ENCODE measurements at places on chromosomes 12 and 14.

- DNase-seq: no peak
Observed at GRCh38 chr12:18468246-18469075, 207.1 kb downstream of the PIK3C2G start.

DNA sequence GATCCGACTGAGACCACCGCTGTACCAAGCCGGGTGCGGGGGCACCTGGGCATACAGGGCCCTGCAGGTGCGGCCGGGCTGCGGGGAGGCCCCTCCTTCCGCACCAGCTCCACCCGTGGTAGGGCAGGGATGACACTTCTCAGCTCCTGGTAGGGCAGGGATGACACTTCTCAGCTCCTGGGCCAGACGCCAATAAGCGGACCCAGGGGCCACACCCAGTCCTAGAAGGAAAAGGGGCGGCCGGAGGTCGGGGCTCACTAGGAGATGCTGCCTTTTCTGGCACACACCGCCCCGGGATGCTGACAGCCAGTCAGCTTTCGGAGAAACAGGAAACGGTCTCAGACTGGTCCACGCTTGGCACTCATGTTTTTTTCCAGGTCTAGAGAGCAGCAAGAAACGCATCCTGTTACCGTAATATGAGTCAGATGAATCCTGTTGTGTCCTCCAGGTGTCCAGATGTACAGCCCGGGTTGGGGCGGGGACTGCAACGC is 34.8 kb downstream of the NFKBIA start:
- DNase-seq: no peak

GRCh38 chr14:61178226-61179060 is 102.7 kb downstream of the TMEM30B start:
- no peak for DNase-seq

DNA sequence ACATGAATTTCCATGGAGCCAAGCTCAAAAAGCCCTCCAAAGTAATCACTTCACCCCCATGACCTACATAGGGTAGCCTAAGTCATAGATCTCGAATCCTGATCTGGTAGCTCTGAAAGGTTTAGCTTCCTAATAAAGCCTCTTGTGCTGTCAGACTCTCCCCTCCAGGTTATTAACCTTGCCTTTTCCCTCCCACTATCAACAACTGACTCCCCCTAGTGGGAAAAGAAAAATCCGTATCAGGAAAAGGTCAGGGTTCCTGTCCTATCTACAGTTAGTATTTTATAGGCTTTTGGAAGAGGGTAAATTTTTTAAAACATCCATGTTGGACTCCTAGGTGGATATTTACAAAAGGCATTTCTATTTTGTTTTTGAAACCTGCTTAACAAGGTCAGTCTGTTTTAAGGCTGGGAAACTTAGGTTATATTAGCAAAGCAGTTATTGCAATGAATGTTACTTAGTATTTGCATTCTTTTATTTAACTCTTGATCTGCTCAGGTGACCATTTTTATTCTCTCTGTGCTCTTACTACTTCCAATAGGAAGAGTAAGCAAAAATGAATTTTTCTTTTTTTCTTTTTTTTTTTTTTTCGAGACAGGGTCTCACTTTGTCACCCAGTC is 8.0 kb downstream of the YY1 start:
- DNase-seq: no peak

- DNase-seq: no peak
Observed at GRCh38 chr12:6161124-6161882, 36.8 kb upstream of the VWF start.

DNA sequence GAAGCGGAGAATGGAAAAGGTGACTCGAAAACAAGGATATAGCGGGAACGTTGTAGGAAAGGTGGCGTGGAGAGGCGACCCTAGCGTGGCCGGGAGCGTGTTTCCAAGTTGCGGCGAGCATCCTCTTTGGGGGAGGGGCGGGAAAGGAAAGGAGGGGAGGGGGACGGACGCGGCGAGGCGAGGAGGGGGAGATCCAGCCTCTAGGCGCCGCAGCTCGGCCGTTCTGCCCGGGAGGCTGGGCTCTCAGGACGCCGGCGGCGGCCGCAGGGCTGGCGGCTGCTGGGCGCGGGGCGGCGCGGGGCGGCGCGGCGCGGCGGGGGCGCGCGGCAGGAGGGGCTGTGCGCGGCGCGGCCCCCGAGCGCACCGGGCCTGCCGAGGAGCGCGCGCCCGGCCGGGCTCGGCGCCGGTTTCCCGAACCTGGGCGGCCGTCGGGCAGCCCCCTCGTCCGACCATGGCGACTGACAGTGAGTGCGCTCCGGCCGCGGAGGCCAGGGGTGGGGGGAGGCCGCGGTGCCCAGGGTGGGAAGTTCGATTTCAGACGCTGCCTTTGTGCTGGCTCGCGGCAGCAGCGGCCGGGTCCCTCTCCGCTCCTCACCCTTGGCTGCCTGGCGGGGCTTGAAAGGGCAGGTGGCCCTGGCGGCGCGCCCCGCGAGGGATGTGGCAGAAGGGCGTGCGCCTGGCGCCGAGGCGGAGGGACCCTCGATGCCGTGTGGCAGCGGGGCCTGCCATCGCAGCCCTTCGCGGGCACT is 50.3 kb downstream of the SNAPC1 start:
- DNase-seq: no peak

DNA sequence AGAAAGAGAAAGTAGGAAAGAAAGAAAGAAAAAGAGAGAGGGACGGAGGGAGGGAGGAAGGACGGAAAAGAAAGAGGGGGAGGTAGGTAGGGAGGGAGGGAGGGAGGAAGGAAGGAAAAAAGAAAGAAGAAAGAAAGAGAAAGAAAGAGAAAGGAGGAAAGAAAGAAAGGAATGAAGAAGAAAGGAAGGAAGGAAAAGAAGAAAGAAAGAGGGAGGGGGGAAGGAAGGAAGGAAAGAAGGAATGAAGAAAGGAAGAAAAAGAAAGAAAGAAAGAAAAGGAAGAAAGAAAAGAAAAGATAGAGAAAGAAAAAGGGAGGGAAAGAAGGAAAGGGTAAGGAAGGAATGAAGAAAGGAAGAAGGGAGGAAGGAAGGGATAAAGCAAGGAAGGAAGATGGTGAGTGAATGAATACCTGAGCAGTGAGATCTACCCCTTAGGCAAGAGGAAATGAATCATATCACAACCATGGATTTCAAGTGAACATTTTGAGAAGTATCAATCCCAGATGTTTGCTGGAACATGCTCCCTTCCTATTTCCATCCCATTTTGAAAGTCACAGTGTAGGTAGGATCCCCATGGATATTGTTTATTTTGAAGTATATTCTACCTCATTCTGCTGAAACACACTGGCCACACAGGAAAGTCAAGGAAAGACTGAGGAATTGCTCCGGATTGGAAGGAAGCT is 639.4 kb upstream of the TBX3 start:
- no peak for DNase-seq

Measured in activated T-cell treated with anti-CD3 and anti-CD28 coated beads for 4 hours (primary cell).